ENCODE measurements at places on chromosomes 12 and 14.

DNA sequence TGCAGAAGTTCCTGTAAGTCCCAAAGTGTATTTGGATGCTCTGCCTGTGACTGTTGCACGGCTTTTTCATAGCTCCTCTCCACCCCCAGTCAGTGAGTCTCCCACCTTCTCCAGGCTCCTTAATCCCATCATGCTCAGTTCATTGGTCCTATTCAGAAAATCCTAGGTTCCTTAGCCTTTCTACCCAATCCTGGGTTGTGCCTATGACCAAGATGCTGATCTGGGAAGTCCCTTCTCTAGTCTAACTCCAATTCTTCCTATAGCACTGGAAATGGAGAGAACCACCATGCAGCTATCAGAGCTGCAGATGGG lies 7.7 kb downstream of the CISTR start:
- no peak for DNase-seq

DNA sequence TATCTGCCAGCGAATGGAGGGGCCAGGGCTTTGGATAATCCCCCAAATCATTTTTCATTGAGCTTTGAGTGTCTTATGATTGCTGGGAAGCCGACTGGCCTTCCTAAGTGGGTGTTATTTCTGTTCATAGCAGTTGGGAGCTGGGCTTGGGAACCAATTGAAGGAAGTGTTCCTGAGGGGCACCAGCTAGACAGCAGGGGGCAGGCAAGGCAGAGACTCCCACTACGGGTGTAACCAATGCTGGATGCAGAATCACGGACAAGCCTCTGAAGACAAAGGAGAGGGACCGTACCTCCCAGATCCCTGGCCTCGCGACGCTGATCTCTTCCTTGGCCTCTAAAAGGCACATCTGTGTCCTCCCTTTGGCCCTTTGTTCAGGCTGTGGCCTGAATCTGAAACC lies 149.0 kb upstream of the PRMT8 start:
- peak; percentile 64 for DNase-seq

DNA sequence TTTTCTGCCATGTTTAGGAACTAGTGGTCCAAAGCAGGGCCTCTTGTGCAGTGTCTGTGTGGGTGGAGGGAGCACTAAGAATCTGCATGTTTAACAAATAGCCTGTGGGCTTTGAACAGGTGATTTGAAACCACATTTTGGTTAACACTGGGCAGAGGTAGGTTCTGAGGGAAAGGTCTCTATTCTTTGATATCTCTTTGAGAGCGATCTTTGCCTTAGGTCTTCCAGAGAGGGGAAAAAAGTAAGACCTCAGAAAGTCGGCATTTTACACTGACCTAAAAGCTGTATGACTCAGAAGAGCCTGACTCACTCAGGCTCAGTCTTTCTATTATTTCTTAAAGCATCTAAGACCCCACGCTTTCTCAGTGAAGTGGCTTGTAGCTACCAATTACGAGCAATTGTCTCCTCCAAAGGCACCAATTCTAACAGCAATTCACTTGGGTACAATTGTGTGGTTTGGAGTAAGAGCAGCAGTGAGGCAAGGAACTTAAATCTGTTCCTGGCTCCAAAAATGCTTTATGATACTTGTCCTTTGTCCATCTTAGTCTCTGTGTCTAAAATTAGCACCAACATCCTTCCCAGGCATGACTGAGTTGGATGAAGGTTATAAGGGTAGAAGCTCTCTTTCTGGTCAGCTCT lies 8.8 kb downstream of the EIF2B2 start:
- no peak for DNase-seq

- no peak for DNase-seq
Measured at GRCh38 chr12:20213723-20214625, 154.4 kb upstream of the PDE3A start.

DNA sequence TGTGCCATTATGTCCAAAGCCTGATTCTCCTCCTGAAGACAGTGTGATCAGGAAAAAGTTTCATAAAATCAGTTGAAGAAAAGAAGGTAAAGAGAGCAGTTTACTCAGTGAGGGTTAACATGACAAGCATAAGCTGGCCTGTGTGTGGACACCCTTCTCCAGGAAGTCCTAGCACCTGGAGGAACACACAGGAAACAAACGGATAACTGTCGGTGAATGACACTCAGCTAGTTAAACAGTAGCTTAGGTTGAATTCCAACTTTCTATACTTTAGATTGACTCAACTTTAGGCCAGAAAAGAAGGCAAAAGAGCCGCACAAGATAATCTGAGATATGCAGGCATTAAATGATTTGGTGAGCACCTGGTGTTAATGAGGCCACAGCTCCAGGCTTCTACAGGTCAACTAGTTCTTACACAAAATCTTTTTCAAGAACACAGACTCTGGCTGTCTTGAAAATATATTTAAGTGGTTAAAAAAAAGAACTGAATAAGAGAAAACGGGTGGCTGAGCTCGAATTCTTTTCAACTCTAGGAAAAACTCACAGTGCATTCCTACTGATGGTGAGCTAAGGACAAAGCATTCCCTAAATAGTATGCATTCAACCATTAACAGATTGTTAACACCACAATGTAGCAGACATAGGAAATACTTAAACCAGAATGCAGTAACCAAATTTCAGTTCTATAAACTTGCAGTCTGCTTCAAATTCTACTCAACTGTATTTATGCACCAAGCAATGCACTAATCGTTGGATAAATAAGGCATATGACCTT lies 56.9 kb upstream of the TSPAN8 start:
- no peak for DNase-seq

DNA sequence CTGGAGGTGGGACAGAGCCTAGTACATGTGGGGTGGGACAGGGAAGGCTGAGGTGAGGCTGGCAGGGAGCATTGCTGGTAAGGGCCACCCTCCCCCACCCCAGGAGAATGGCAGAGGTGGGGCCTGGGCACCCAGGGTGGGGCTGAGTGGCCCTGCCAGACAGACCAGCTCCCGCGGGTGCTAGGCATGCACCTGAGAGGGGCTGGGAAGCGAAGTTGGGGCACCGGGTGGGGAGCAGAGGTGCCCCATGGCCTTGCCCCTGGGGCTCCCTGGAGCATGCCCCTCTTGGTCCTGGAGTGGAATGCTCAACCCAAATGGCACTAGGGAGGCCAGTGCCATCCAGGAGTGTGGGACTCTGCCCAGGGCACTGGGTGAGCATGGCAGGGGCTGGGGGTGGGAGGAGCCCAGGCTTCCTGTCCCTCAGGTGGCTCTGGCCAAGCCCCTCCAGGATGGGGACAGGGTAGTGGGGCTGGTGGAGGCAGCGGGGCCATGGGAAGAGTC lies 1.3 kb downstream of the TNFAIP2 start:
- no peak for DNase-seq

GRCh38 chr12:130097342-130097741 lies 64.9 kb upstream of the FZD10 start:
- DNase-seq = no peak

- peak; percentile 50 for DNase-seq
Measured at GRCh38 chr12:70733385-70733784, 96.2 kb upstream of the PTPRB start.

DNA sequence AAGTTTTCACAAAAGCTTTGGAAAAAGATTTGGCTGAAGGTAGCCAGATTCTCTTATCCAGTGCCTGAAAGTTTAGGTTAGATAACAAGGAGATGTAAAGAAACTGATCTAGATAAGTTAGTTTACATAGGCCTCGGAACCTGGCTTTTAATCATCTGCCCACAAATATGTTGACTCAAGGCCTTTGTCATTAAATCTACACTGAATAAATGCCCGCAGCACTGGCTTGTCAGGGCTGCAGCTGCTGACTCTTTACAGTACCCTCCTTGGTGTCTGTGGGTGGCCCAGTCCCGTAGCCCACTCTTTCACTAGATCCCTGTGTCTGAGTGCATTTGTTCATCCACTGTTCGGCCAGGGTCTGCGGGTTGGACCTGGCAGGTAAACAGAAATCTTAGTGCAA lies 58.0 kb downstream of the TMEM116 start:
- no peak for DNase-seq

GRCh38 chr12:16350682-16351081 lies 3.2 kb downstream of the MGST1 start:
- DNase-seq = no peak

DNA sequence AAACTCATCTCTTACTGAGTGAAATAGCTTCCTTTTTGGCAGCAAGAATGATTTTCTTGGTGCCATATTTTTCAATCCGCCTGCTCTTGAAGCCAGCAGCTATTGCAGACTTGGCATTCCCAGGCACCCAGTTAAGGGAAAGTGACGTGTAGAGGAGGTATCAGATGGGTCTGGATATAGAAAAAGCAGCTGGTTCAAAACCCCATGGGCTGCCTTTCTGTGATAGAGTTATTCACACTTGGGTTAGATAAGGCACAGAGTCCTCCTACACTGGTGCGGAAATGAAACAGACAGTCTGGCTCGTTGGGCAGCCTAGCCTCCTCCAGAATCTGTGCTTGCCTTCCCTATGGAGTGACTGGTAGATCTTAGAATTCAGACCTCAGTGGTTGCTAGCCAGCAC lies 62.2 kb downstream of the PTPN11 start:
- DNase-seq = no peak

GRCh38 chr14:58281969-58282368 lies 16.4 kb upstream of the ARID4A start:
- DNase-seq = no peak

DNA sequence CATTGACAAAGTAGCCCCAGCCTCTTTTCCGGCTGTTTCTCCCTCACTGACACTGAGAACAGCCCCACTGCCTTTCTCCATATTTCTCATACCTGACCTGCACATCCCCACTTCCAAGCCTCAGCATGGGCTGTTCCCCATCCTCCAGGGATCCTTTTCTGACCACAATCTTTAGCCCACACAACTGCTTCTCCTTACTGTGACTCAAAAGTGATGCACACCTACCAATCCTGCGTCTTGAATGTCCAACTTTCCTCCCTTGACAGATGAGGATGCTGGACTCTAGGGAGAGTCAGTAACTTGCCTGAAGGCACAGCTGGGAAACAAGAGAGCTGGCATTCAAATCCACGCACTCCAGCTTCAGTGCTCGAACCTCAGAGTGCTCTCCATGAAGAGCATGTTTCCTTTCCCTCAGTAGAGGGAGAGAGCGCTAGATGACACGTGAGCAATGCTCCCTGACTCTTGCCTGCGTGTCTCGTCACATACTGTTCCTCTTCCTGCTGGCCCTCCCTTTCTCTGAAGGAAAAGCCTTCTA lies 75.6 kb downstream of the NTF3 start:
- DNase-seq = no peak

- no peak for DNase-seq
Measured at GRCh38 chr14:52840877-52841276, 49.5 kb upstream of the GNPNAT1 start.

DNA sequence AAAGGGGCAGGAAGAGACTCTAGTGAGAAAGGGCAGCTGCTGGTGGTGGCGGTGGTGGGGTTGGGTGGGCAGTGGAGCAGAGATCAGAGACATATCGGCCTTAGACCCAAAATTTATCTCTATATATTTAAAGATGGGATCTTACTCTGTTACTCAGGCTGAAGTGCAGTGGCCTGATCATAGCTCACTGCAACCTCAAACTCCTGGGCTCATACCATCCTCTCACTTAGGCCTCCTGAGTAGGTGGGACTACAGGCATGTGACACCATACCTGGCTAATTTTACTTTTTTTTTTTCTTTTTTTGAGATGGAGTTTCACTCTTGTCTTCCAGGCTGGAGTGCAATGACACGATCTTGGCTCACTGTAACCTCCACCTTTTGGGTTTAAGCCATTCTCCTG lies 18.6 kb upstream of the ITGA5 start:
- no peak for DNase-seq

- no peak for DNase-seq
Measured at GRCh38 chr14:33510991-33511390, 439.9 kb downstream of the EGLN3 start.

DNA sequence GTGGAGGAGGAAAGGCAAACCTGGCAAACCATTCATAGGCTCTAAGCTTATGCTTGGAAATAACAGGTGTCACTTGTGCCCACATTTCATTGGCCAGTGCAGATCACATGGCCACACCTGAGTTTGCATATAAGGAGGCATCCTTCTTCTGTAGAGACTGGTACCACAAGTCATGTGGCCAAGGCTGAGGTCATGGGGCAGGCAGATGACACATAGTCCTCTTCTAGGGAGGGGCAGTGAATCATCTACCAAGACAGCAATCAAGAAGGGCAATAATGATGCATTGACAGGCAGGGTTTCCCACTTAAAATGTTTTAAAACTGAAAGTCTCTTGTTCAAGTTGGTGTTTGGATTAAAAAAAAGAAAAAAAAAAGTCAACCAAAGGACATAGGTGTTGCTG lies 77.3 kb downstream of the DAAM1 start:
- DNase-seq = no peak

DNA sequence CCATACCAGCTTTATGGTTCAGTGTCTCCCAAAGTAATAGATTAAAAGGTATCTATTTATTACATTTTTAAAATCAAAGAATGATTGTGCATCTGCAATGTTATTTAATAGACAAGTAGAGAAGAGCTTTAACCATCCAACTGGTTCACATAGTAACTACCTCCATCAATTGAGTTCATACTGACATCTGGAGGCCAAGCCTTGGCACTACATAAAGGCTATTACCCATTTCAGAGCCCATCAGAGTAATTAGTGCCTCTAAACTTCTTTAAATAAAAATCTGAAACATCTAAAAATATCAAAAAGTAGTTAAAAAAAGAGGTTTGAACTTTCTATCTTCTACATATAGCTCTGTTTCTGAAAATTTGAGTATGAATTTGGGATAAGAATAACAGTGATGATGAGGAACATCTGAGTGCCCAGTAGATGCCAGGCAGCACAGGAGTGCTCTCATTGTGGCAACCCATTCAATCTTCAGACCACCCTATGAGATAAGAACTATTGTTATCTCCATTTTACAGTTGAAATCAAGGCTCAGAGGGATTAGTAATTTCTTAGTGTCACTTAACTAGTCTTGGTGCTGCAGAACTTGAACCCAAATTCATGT lies 132.9 kb upstream of the DAAM1 start:
- peak; percentile 78 for DNase-seq

- DNase-seq = no peak
Measured at GRCh38 chr14:93834699-93835371, 46.5 kb upstream of the PRIMA1 start.

DNA sequence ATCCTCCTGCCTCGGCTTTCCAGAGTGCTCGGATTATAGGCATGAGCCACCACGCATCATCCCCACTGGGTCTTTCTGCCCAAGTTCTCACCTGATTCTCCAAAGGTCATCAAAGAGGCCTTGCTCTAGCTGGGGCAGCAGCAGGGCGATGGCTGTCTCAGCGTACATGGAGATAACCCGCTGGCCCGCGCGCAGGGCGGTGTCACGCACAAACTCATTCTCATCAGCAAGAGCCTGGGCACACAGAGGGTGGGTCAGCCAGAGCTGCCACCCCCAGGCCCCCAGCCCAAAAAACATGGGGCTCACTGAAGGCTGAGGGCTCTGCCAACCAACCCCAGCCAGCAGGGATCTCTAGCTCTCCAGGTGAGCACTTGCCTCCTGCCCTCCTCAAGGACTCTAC lies 27.7 kb upstream of the RAB35 start:
- DNase-seq = no peak

GRCh38 chr12:47797441-47797840 lies 22.3 kb downstream of the HDAC7 start:
- DNase-seq = peak; percentile 69
